Muscle of leg (tissue), 16 donors: ENCODE measurements at places on chromosomes 2 and 18. TPM values are rescaled to one million over a fixed set of nuclear protein-coding genes. Genes with fewer than 3 reads are reported as not detected.

DNA sequence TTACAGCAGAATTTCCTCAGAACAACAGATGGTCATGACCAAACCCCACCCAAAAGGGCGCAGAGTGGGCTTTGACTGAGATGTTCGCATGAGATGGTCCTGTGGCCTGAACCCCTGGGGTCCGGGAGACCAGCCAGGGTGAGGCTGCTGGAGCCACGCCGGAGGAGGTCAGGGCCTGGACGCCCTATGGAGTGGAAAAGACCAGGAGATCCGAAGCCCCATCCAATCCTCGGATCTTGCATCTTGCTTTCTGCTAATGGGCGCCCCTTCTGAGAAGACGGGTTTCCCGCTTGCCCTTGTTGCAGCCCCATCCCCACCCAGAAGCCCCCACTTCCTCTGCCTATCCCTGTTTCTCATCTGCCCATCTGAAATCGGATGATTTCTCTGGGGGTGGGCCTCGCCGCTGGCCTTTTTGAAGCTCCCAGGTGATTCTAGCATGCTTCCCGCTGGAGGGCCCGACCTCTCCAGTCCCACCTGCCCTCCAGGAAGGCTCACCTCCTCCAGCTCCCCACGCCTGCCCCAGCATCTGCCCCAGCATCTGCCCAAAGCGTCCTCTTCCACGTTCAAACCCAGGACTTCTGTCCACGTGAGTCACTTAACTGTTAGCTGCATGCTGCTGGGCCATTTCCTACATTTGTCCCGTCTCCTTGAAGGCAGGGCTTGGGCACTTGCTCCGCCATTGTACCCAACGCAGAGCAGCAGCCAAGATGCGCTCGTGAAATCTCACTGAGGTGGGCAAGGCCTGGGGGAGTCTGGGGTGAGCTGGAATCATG lies 4.3 kb upstream of the CNDP1 start:
- DNase-seq = no peak

- no peak for DNase-seq
These were observed 3.3 kb upstream of the SLC66A2 start for GRCh38 chr18:79954791-79955190.

- DNase-seq = peak; percentile 41
These were observed 47.4 kb upstream of the CYRIA start for GRCh38 chr2:16713011-16713423.

- no peak for DNase-seq
These were observed 124.1 kb downstream of the MMADHC start for GRCh38 chr2:149463328-149464002.

- no peak for DNase-seq
These were observed 64.8 kb downstream of the ARHGAP25 start for GRCh38 chr2:68799140-68800026.

GRCh38 chr2:71792926-71793761 lies 339.8 kb downstream of the DYSF start:
- DNase-seq = no peak

CD28 gene
- 3.5 TPM for polyA plus RNA-seq

MTLN gene
- 48.4 TPM for polyA plus RNA-seq

ZRANB3 gene
- polyA plus RNA-seq = 6.0 TPM

KRTCAP3 gene
- polyA plus RNA-seq = 2.9 TPM

NPPC gene
- 5.6 TPM for polyA plus RNA-seq
